ENCODE measurements at places on chromosomes 1 and 21. TPM values are rescaled to one million over a fixed set of nuclear protein-coding genes. Genes with fewer than 3 reads are reported as not detected.

DNA sequence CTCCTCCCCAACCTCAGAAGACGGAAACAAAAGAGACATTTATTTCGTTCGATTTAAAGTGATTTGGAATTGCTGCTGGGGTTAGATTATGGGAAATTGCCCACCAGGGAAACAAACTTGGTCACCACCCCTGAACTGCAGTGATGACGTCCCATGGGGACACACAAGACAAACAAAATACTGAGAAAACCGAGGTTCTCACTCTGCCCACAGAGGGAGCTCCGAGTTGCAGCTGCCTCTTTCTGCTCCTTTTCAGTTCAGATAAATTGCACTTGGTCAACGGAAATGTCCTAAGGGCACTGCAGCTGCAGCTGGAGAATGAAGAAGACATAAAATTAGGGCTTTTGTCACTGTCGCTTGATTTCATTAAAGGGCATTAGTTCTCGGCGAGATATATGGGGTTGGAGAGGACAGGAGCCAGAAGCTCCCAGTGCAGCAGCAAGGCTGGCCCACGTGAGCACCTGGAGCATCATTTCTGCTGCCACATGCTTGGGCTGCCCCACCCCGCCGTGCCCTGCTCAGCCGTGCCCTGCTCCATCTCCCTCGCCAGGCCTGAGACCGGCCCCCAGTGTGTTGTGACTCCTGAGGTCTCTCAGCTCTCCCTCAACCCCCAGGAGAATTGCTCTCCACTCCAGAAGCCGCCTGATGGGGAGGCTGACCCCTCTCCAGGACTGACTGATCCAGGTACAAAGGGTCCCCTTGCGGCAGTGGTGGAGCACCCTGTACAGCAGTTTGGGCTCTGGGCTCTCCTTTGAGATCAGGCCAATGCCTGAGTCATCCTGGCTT lies 231.7 kb upstream of the AJAP1 start:
- DNase-seq, result no peak

- no peak for DNase-seq
Observed at GRCh38 chr1:165828669-165829329, 1.4 kb downstream of the UCK2 start.

- DNase-seq, result no peak
Observed at GRCh38 chr1:37901191-37901892, 42.0 kb upstream of the MTF1 start.

Gene SPOCD1
- total RNA-seq, result not detected
